ENCODE measurements at places on chromosomes 2 and 18.

GRCh38 chr2:37809931-37810570 lies 115.0 kb upstream of the RMDN2 start:
- DNase-seq: no peak

GRCh38 chr18:76960528-76961035 lies 138.2 kb downstream of the ZNF236 start:
- DNase-seq: no peak

- no peak for DNase-seq
These were observed 9.6 kb downstream of the B3GNT2 start for GRCh38 chr2:62205554-62205953.

DNA sequence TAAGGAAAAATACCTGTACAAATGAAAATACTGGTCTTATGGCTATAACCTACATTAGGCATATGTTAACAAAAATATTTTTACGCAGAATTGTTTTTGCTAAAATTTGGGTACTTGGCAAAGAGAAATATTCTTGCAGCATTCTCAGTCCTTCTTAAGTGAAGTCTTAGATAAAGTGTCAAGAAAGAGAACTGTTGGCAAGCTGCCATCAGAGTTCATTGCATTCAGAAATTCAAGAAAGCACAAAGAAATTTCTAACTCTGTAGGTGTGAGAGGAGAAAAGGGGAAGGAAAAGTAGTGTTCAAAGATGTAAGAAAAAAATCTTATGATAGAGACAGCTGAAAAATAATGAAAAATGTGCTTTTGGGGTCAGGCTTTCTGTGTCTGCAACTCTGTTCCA lies 86.7 kb downstream of the IRS1 start:
- peak; percentile 36 for DNase-seq

DNA sequence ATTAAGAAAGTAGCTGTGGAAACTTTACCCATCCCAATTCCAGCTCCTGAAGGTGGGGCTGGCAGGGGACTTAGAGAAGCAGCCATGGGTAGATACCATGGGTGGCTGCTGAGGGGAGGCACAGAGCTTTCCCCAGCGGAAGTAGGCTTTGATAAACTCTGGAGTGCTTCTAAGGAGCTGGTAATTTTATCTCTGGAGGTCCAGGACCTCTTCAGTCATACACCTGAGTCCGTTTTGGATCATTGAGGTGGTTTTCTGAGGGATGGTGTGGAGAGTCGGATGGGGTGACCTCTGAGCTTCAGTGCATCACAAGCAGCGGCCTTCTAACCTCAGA lies 36.7 kb upstream of the BMP10 start:
- DNase-seq: no peak

- no peak for DNase-seq
These were observed 116.2 kb downstream of the METTL8 start for GRCh38 chr2:171317492-171318125.

DNA sequence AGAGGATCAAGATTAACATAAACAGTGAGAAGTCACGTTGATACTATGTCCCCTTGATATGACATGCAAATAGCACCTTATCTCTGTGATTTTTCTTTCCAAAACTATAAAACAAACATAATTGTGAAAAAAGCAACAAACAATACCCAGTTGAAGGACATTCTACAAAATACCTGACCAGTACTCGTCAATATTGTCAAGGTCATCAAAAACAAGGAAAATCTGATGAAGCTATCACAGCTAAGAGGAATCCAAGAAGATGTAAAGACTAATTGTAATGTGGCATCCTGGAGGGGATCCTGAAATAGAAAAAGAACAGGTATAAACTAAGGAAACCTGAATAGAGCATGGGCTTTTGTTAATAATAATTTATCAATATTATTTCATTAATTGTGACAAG lies 321.5 kb upstream of the MAP2 start:
- DNase-seq: no peak

GRCh38 chr2:75241696-75242095 lies 42.4 kb upstream of the TACR1 start:
- DNase-seq: no peak

DNA sequence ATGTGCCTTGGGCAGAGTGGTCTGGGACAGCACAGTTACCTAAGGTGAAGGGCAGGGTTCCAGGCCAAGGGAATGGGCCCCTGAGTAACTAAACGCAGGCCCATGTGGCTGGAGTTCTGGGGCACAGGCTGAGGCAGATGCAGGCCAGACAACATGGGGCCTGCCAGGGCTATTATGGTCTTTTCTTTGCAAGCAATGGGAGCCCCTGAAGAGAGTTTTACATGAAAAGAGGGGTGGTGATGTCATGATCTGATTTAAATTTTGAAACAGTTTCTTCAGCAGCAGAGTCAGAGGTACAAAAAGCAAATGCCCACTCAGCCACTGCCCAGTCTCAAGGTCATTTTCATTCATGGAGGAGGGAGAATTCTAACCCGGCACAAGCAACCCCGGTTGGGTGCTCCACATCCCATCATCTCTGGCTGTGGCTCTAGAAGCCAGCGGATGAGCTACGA lies 5.6 kb downstream of the CHST10 start:
- no peak for DNase-seq

GRCh38 chr2:40202798-40203400 lies 249.0 kb downstream of the SLC8A1 start:
- DNase-seq: no peak

DNA sequence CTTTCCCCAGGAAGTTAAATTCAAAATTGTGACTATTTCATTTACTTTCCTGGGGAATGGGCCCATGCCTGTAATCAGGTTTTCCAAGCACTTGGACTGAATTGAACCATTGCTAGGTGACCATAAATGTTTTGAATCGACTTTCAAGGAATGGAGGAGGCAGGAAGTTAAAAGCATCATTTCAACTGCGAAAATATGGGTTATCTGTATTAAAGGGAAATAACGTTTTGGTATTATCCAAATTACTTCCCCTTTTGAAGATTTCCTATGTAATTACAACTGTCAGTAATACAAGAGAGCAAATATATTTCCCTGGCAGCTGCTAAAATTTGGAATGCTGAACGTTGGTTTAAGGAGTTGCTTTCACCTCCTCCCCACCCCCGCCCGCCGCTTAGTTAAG lies 19.0 kb downstream of the PNO1 start:
- no peak for DNase-seq

DNA sequence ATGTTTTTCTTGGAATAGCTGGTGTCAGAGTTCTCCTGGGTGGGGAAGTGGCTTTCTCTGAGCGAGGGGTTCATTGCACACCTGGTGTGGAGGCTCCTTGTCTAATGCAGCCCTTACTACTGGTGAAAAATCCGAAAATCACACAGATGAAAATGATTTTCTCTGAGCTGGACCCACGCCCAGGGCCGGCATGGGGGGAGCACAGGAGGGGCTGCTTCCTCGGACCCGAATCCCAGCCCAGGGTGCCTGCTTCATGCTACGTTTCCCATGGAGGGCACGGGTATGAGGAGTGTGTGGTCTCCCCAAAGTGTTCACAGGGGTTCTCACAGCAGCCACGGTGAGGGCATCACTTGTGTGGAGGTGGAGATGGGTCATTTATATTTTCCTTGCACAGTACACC lies 288.0 kb upstream of the HDAC4 start:
- no peak for DNase-seq

GRCh38 chr2:109402180-109402579 lies 211.6 kb downstream of the SEPTIN10 start:
- no peak for DNase-seq

DNA sequence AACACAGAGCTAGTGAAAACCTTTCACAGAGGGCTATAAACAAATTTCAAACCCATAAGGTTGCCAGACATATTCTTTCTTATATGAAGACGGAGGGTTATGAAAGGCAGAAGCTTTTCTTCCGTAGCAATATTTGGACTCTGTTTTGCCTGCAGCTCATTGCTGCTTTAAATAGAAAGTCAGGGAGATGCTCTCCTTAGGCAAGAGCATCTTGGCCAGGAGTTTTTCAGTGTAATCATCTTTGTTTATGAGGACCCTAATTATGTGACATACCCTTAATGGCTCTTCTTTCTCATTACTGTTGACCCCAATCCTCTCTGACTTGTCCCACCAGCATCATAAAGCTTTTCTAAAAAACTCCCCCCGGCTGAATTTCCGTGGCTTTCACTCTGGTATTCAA lies 433.4 kb upstream of the NRXN1 start:
- no peak for DNase-seq

- no peak for DNase-seq
These were observed 7.0 kb upstream of the SP3 start for GRCh38 chr2:173972165-173972564.

GRCh38 chr2:98299211-98299905 lies 46.9 kb upstream of the CNGA3 start:
- DNase-seq: no peak
